ENCODE measurements at places on chromosomes 1 and 21.
A peak's percentile ranks its signal among the peaks of the same experiment; 100 is the strongest.

- DNase-seq: no peak
Observed at GRCh38 chr1:151831605-151832004, at the start of gene RORC. TSS of gene RORC (minus strand) at chr1:151831802. CDS start at chr1:151831764, 38 bp downstream.

DNA sequence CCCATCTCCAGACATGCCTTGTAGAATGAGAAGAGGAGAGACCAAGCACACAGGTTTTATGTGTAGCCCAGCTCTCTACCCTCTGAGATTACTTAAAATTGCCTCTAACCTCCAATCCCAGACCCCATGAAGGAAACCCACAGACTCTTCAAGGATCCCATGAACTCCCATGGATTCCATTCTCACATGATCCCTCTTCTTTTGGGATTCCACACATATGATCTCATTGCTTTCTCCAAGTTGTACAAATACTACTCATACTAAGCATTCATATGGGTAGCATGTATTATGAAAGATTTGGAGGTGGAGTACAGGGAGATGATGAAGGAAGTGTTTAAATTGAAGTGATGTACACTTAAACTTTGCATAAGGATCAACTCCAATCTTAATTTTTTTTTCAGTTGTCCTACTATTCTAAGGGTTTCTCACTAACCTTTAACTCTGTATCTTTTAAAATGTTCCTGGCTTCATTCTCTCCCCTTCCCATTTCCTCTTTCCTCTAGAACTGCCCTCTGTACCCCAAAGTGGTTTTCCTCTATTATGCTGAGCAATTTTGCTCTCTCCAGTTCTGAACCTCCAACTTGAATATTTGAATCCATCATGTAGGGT is 41.6 kb downstream of the MFSD2A start:
- DNase-seq: no peak

GRCh38 chr1:87236585-87236984 is 92.1 kb upstream of the LMO4 start:
- DNase-seq: no peak

- no peak for DNase-seq
Observed at GRCh38 chr1:60103186-60103585, 29.6 kb upstream of the C1orf87 start.

DNA sequence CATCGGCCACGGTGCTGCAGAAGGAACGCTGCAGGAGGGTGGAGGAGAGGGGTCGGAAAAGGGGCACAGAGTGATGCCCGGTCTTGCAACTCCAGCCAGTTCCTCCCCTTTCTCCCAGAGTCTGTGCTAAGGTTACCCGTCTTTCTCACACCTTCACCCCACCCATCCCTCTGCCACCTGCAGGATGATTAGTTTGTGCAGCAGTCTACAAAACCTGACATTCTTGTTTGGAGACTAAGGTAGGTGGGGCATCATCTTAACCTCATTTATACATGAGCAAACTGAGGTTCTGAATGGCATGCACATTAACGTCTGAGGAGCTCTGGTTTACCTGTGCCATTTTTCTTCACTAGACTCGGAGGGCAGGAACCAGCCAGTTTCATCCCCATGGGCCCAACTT is 232.3 kb downstream of the GRIK3 start:
- DNase-seq: no peak

DNA sequence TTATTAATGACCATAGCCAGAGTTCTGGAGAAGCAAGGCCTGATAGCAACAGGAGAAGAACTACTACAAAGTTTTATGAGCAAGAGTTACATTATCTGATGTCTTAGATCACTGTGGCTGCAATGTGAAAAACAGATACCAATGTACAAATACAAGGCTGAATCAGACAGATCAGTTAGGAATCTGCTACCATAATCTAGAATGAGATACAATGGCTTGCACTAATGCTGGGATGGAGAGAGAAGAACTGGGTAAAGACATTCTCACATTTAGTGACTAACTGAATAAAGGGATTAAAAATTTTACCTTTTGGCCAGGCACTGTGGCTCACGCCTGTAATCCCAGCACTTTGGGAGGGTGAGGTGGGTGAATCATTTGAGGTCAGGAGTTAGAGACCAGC is 41.3 kb downstream of the ARID4B start:
- DNase-seq: no peak

GRCh38 chr1:182584746-182585145 is 4.3 kb downstream of the RNASEL start:
- no peak for DNase-seq

- DNase-seq: no peak
Observed at GRCh38 chr1:111476761-111477309, 3.1 kb downstream of the C1orf162 start.

GRCh38 chr1:21534674-21535378 is 25.6 kb downstream of the ALPL start:
- no peak for DNase-seq

GRCh38 chr21:42843056-42843455 is 36.3 kb downstream of the WDR4 start:
- no peak for DNase-seq

- no peak for DNase-seq
Observed at GRCh38 chr1:94745742-94746141, 74.4 kb upstream of the SLC44A3 start.

GRCh38 chr1:6450943-6451373 is 15.0 kb downstream of the TNFRSF25 start:
- DNase-seq: no peak

- DNase-seq: peak; percentile 30
Observed at GRCh38 chr1:20410503-20410902, 75.5 kb downstream of the CAMK2N1 start.

DNA sequence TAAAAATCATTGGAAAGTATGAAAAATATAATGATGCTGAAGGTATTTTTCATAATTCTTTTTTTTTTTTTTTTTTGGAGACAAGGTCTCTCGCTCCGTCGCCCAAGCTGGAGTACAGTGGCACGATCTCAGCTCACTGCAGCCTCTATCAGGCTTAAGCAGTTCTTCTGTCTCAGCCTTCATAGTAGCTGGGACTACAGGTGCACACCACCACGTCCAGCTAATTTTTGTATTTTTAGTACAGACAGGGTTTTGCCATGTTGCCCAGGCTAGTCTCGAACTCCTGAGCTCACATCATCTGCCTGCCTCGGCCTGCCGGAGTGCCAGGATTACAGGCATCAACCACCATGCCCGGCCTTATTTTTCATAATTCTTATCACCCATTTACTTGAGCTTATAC is 13.3 kb downstream of the SMAP2 start:
- DNase-seq: no peak

DNA sequence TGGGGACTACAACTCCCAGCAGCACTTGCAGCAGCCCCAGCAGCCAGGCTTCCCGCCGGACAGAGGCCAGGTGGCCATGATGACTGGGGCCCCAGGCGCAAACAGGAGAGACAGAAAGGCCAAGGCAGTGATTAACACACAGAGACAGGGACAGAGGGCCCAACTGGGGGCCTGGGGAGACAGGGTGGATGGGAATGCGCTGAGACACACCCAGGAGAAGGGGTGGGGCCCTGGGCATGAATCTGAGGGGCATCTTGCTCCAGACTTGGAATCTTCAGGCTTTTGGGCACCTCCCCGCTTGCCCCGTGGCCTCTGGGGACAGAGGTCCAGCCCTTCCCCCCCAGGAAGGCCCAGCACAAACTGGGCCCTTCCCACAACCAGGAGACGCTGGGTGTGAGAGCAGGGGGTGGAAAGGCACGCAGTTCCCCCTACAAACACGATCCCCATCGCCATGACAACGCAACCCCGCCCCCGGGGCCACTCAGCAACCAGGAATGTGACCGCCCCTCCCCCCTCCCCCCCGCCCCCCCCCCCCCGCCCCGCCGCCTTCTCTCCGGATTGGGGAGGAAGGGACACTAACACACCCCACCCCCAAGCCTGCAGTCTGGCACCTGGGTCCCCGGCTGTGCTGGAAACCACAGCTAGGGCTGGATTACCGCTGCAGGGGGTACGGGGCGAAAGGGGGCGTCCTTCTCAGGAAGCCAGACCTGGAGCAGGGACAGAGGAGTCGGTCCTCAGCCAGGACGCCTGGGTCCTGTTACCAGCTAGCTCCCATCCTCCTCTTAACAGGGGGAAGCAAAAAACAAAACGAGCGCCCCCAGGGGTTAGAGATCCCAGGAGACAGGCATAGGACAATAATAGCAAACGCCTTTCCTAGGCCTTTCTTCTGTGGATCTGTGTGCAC is 4.5 kb downstream of the HDGF start:
- peak; percentile 94 for DNase-seq

DNA sequence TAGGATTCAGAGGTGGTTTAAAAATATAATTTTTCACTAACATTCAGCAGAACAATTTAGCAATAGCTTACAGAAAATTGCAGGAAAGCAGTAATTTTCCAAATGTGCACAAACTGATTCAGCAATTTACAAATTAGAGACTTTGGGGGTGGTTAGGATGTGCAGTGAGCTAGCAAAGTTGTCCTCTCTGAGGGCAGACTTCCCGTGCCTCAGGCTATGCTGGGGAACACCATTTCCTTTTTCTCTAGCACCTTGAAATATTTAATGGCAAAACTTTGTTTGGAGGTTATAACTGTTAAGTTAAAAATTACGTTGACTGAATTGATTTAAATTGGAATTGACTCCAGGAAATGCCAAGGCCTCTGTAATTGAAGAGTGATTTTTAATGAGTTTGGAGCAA is 258.9 kb downstream of the PTBP2 start:
- no peak for DNase-seq

DNA sequence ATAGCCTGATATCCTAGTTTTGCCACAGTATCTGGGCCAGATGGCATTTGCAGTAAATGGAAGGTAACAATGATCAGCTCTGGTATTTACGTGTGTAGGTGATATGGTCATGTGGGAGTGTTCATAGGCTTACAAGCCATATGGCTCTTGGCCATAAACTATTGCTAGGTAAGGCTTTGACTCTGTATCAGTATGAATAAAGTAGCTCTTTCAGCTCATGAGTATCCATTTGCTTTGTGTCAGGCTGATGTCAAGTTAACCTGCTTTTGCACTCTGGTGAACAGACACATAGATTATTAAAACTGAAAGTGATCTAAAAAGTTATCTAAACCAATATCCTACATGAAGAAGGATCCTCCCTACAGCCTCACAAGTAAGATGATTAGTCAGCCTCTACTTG is 69.0 kb downstream of the DDR2 start:
- DNase-seq: no peak

- DNase-seq: peak; percentile 72
Observed at GRCh38 chr1:150973836-150974579, 627 bp downstream of the CERS2 start.

- no peak for DNase-seq
Observed at GRCh38 chr1:174954671-174955669, 44.8 kb upstream of the CACYBP start.

- no peak for DNase-seq
Observed at GRCh38 chr1:175911138-175911537, 167.7 kb upstream of the TNR start.

DNA sequence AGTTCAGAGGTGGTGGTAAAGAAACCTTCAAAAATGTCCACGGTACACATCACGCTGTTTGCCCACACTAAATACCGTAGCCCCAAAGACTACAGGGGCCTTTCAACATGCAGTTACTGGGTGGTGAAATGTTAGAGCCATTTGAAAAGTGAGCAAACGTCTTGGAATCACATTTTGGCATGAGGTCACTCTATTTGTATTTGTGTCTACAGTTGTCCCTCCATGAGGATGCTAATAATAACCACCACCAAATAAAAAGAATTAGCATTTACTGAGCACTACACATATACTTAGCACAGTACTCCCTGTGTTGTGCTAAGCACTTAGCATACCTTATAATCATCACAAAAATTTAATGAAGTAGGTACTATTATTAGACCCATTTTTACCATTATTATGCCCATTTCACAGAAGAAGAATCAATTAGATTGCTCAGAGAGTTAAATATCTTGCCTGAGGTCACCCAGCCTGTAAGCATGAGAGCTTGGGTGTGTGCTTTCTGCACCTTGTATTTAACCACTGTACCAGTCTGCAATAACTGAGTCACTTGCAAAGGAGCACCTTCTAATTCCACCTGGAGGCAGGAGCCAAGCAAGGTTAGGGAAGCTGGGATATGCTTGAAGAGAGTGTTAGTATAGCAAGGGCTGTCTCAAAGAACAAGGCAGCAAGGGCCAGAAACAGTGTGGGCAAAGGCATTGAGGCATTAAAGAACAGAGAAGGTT is 57.4 kb downstream of the DNTTIP2 start:
- DNase-seq: no peak

DNA sequence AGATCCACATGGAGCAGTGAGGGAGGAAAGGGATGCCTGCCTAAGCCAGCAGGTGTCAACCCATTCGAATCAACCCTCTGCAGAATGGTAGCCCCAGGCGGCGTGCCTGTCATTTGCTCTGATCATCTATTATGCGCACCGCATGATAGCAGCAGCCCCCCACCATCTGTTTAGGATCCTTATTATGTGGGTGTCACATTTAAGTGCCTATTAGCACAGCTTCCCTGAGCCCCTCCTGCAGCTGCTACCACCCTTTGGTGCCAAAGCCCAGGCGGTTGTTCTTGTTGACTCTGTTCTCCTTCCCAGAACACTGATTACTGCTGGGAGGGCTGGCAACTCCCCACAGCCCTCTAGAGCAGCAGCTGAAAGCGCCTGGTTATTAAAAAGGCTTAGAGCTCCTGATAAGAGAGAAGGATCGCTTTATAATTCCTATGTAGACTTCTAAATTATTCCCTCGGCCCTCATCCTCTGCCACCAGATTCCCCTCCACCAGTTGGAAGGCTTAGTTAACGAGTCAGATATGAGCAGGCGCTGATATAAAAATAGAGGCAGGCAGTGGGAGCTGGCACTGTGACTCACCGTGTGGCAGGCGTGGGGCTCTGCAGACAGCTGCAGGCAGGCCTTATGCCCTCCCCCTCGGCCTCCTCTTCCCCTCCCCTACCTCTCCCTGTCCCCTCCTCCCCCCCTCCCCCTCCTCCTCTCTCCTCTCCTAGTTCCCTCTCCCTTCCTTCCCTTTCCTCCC is 23.0 kb downstream of the ACTA1 start:
- DNase-seq: peak; percentile 54

DNA sequence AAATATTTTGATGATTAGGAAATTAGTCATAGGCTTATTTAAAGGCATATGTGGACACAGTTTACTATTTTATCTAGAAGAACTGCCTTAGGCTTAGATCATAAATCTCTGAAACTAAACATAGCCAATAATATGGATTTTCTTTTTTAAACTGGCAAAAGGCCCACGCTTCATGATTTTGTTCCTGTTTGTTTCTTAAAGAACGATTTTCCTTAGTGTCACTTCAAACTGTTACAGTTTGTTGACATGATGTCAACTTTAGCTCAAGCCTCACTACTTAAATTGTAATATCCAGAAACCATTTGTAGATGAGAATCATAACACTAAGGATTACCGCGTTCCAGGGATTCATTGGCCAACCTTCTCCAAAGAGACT is 322.6 kb downstream of the HHIPL2 start:
- no peak for DNase-seq
